CD8-positive, alpha-beta memory T cell (primary cell): ENCODE measurements at places on chromosomes 1 and 21. TPM values are rescaled to one million over a fixed set of nuclear protein-coding genes. Genes with fewer than 3 reads are reported as not detected.
A peak's percentile ranks its signal among the peaks of the same experiment; 100 is the strongest.

GRCh38 chr21:22758478-22758877, 1760.3 kb downstream of the NCAM2 start:
- H3K27me3 ChIP-seq, result no peaks in the 10 kb centered on the region
- H3K4me3 ChIP-seq, result no peak overlapping the region
- DNase-seq, result no peak
- H3K36me3 ChIP-seq, result no peaks in the 10 kb centered on the region

DNA sequence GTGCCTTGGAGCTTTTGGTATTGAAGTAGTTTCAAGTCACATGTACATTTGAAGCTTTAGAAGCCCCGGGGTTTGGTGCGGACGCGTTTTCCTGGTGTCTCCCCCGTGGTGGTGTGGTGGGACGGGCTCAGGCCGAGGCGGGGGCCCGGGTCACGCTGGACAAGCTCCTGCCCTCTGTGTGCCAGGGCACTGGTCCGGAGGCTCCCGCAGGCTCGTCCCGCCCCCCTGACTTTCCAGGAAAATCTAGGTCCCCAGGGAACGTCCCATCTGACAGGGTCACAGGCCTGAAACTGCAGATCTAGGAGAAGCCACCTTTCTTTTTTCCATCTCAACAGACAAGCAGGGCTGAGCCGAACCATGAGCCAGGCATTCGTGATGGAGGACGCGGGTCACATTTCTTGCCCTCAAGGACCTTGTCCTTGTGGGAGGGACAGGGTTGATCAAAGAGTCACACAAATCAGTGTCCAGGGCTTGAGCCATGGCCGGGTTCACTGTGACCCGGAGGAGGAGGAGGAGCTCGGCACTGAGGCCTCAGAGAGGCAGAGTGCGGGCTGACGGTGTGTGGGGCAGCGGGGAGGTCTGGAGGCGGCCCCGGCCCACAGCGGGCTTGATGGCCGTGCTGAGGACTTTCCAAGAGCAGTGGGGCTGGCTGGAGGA, 1.6 kb downstream of the DMRTB1 start:
- no peaks in the 10 kb centered on the region for H3K36me3 ChIP-seq
- H3K4me3 ChIP-seq, result no peak overlapping the region
- no peak for DNase-seq
- no peak overlapping the region for H3K27ac ChIP-seq
- no peaks in the 10 kb centered on the region for H3K27me3 ChIP-seq
- H3K4me1 ChIP-seq, result no peaks in the 10 kb centered on the region

DNA sequence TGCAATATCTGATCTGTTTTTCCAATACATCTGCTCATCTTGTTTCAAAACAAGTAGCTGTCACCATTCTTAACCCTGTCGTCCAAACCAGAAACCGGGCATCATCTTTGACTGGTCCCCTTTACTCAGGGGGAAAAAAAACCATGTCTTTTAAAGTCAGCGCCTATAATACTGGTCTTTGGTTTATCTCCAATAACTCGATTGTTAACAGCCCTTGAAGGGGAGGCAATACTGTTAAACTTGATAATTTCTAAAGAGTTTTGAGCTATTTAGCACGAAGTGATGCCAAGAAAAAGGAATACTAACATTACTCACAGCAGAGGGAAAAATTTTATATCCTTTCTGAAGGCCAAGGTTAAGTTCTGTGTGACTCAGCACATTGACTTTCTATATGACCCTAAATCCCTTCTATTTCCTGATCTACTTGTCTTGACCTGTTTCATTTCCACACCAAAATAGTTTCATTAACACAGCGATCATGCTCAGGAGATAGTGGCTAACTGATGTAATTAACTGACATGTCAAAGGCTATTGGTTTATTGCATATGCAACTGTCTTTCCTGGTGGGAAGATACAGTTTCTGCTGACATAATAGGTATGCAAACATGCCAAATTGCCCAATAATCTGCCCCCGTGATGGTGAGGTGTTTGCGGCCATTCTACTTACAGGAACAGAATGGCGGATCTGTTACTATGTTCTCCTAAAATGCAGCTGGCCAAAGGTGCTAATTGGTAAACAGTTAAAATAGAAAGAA, 59.1 kb downstream of the NFIA start:
- H3K4me1 ChIP-seq, result no peaks in the 10 kb centered on the region
- no peak overlapping the region for H3K4me3 ChIP-seq
- H3K27ac ChIP-seq, result peak overlapping the region; percentile 57
- DNase-seq, result no peak
- H3K27me3 ChIP-seq, result no peaks in the 10 kb centered on the region
- H3K36me3 ChIP-seq, result no peaks in the 10 kb centered on the region

DNA sequence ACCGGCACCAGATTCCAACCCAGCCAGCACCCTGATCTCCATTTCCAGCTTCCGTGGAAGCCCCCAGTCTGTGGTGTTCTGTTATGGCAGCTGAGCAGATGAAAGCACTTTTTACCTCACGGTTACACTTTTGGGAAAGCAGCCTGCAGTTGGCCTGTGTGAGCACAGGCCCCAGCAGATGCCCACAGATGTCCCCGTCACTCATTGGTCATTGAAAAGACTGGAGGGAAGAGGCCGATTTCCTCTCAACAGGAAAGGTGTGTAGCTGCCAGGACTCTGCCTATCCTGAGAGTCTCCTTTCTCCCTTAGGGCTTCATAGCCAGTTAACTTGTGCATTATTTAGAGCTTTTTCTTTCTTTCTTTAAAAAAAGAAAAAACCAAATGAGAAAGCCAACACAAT, 123.0 kb downstream of the PCBP3 start:
- no peak overlapping the region for H3K27ac ChIP-seq
- peaks cover 20% of the 10 kb centered on the region for H3K4me1 ChIP-seq
- no peak for DNase-seq
- H3K27me3 ChIP-seq, result no peaks in the 10 kb centered on the region
- no peak overlapping the region for H3K4me3 ChIP-seq
- no peaks in the 10 kb centered on the region for H3K36me3 ChIP-seq

DNA sequence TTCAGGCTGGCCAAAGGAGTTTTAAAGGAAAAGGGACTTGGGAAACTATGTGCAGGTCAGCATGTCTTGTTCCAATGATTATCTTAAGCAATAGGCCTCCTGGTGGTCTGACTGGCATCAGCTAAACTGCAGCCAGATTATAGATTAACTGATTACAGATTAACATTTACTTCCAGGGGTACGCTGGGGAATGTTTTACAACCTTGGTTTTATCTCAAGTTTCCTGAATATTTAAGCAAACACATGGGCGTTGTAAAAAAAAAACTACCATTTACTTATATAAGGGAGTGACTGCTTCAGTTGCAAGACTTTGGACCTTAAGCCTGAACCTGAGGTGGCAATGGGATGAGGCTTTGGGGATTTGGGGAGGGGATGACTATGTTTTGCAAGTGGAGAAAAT, 600.6 kb upstream of the B3GALT2 start:
- H3K4me3 ChIP-seq, result no peak overlapping the region
- DNase-seq, result no peak
- H3K4me1 ChIP-seq, result no peaks in the 10 kb centered on the region

GRCh38 chr1:3369446-3370076, 84.9 kb upstream of the ARHGEF16 start:
- no peaks in the 10 kb centered on the region for H3K27me3 ChIP-seq
- H3K4me3 ChIP-seq, result no peak overlapping the region
- H3K27ac ChIP-seq, result no peak overlapping the region
- DNase-seq, result no peak

PTPRF gene
- total RNA-seq, result 0.39 TPM

DNA sequence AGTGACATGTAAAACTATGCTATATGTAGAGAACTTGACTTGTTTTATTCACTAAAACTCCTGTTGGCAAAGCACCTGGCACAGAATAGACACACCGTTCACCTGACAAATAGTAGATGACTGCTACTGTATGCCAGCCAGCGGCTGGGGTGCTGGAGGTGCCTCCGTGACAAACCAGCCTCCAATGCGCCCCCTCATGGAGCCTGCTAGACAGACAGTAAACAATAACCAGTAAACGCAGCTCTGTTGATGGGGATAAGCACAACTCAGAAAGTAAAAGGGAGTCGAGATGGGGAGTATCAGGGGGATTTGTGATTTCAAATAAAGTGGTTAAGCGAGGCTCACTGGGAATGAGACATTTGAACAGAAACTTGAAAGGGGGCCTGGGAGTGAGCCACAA, 107.2 kb downstream of the PRDM2 start:
- H3K4me1 ChIP-seq, result no peaks in the 10 kb centered on the region
- no peaks in the 10 kb centered on the region for H3K27me3 ChIP-seq
- H3K27ac ChIP-seq, result no peak overlapping the region
- H3K4me3 ChIP-seq, result no peak overlapping the region
- no peaks in the 10 kb centered on the region for H3K36me3 ChIP-seq

GRCh38 chr1:19222979-19223824, 13.1 kb upstream of the UBR4 start:
- peaks cover 76% of the 10 kb centered on the region for H3K36me3 ChIP-seq
- H3K4me1 ChIP-seq, result no peaks in the 10 kb centered on the region
- no peak overlapping the region for H3K4me3 ChIP-seq
- H3K27ac ChIP-seq, result no peak overlapping the region
- DNase-seq, result no peak

AHCYL1 gene
- total RNA-seq, result 56.9 TPM

DNA sequence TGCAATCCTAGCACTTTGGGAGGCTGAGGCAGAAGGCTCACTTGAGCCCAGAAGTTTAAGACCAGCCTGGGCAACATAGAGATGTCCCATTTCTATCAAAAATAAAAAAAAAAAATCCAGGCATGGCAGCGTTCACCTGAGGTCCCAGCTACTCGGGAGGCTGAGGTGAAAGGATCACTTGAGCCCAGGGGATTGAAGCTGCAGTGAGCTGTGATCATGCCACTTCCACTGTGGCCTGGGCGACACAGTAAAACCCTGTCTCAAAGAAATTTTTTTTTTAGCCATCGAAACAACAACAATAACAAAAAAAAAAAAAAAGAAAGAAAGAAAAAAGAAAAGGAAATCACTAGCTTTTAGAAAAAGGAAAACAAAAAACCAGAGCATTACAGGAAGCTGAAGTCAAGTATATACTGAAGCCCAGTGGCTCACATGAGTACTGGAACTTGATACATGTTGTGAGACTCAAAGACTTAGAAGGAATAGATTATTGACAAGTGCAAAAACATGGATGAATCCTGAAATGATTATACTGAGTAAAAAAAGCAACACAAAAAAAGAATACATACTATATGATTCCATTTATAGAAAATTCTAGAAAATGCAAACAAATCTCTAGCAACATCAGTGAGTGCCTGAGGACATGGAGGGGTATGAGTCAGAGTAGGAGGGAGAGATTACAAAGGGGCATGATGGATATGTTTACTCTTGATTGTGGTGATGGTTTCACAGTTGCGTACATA, 6.1 kb upstream of the RABGAP1L start:
- H3K36me3 ChIP-seq, result no peaks in the 10 kb centered on the region
- H3K27ac ChIP-seq, result no peak overlapping the region
- no peak overlapping the region for H3K4me3 ChIP-seq

GRCh38 chr1:12078938-12079861, 16.1 kb downstream of the TNFRSF8 start:
- peaks cover 5% of the 10 kb centered on the region for H3K4me1 ChIP-seq
- H3K36me3 ChIP-seq, result no peaks in the 10 kb centered on the region
- H3K4me3 ChIP-seq, result no peak overlapping the region

- no peaks in the 10 kb centered on the region for H3K36me3 ChIP-seq
- DNase-seq, result no peak
- H3K4me1 ChIP-seq, result peaks cover 2% of the 10 kb centered on the region
- H3K4me3 ChIP-seq, result no peak overlapping the region
- no peaks in the 10 kb centered on the region for H3K27me3 ChIP-seq
These were observed 4.8 kb upstream of the IRF6 start for GRCh38 chr1:209810783-209811182.

MAN1A2 gene
- total RNA-seq, result 24.0 TPM

DNA sequence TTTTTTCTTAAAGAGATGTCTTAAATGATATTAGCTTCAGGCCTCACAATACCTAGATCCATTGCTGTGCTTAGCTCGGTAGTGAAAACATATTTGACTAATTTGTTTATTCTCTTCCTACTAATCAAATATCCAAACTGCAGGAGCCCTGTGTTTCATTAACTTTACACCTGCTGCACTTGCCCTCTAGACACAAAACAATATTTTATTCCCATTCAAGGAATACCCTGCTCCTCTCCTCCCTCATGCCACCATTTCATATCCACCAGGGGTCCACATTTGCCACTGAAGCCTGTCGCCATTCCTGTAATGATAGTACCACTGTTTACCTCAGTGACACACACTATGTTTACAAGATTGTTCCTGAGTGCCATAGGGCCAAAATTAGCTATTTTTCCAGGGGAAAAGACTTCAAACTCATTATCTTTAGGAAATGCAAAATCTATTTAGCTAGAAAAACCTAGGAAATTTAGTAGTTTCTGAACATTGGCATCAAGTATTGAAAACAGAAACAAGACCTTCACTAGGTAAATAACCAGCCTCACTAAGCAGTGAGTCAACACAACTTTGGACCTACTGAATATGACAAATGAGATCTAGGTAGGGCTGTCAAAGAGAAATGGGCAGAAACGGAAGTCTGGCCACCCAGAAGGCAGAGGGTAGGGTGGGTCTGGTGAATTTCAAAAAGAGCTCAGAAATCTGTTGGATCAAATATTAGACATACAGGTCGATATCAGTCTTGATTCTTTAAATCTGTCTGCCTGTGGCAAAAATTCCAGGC, 134.6 kb upstream of the KCNK1 start:
- no peak overlapping the region for H3K27ac ChIP-seq
- H3K4me3 ChIP-seq, result no peak overlapping the region
- H3K27me3 ChIP-seq, result no peaks in the 10 kb centered on the region
- H3K4me1 ChIP-seq, result no peaks in the 10 kb centered on the region
- no peak for DNase-seq
- no peaks in the 10 kb centered on the region for H3K36me3 ChIP-seq

DNA sequence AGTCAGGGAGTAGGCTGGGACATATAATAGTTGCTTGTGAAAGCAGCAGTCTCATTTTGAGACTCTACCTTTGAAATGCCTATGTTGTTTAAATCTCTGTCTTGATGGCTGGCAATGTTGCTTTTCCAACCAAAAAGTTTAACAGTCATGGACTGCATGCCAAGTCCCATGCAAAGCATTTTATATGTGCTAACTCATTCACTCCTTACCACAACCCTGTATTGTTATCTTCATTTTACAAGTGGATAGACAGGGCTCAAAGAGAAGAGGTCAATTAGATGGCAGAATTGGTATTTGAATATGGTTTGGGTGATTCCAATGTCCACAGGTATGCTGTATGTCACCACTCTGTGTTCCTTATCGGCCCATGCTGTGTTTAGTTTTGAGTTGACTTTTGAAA, 331.4 kb upstream of the USP24 start:
- H3K4me1 ChIP-seq, result no peaks in the 10 kb centered on the region
- H3K27ac ChIP-seq, result no peak overlapping the region
- no peak for DNase-seq
- H3K36me3 ChIP-seq, result no peaks in the 10 kb centered on the region
- H3K27me3 ChIP-seq, result no peaks in the 10 kb centered on the region

GRCh38 chr1:8472668-8473067, 154.8 kb downstream of the SLC45A1 start:
- H3K27me3 ChIP-seq, result no peaks in the 10 kb centered on the region
- H3K4me3 ChIP-seq, result no peak overlapping the region
- no peaks in the 10 kb centered on the region for H3K36me3 ChIP-seq
- DNase-seq, result no peak
- H3K27ac ChIP-seq, result no peak overlapping the region
- H3K4me1 ChIP-seq, result peaks cover 20% of the 10 kb centered on the region

TNFRSF18 gene
- total RNA-seq, result 97.1 TPM
